T-helper 9 cell (primary cell): ENCODE measurements at places on chromosomes 1 and 21.

DNA sequence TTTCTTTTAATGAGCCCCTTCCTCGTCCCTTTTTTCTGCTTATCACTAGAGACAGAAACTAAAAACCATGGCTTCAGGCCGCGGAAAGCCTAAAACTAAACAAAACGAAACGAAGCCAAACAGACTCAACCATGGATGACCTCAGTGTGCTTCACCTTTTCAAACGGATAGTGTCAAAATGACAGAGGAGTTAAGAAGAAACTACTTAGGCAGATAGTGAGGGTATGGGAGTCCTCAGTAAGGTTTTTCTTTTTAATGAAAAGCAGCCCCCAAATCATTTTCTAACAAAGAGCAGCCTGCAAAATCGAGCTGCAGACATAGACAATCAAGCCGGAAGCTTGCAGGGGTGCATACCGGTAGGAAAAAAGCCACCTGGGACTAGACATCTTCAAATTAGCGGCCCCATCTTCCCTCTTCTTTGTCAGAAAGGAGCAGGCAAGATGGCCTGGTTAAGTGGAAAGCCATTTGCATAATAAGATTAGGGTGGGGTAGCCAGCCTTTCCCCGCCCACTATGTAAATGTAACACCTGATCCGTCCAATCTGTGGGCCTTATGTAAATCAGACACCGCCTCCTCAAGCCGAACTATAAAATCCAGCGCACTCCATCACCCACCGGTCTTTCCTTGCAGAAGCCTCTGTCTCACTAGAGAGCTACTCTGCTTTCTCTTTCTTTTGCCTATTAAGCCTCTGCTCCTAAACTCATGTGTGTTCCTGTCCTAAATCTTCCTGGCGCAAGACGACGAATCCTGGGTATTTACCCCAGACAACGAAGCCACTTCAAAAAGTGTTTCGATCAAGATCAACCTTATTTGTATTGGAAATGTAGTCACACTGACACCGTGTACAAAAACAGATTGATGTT is 6.2 kb upstream of the ERO1B start:
- no peak for DNase-seq

- DNase-seq: no peak
Observed at GRCh38 chr1:158071138-158071537, 77.7 kb downstream of the KIRREL1 start.

- no peak for DNase-seq
Observed at GRCh38 chr1:79617777-79618176, 611.2 kb upstream of the ADGRL4 start.

GRCh38 chr1:228314315-228314657 is 92.3 kb downstream of the TRIM11 start:
- DNase-seq: no peak

- no peak for DNase-seq
Observed at GRCh38 chr1:56644919-56645676, at the start of gene PRKAA2. PRKAA2 (plus strand) TSS chr1:56645314; CDS start chr1:56645388, 74 bp downstream.

DNA sequence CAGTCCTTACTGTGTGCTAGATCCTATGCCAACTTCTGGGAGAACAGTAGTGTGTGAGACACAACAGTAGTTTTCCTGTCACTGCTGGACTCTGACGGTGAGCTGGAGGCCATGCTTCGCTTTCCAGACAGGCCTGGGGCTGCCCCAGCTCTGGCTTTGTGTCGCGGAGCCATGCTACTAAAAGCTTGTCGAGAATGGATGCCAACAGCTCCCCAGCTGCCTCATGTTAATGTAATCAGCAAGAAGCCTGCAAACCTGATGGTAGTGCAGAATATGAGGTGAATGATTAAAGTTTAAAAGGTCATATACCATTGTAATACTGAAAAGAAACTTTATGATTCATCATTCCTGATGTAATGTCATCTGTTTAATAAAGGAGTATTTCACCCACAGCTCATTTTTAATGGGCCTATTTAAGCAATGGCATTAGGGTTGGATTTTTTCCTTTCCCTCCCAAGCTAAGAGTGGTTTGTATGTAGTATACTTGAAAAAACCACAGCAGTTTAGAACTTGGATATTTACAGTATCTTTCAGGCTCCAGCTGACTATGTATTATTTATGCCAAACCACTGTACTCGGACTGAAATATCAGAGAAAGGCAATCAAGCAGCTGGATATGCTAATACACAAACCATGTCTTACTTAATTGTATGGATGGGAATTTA is 343.0 kb downstream of the NUF2 start:
- DNase-seq: no peak

DNA sequence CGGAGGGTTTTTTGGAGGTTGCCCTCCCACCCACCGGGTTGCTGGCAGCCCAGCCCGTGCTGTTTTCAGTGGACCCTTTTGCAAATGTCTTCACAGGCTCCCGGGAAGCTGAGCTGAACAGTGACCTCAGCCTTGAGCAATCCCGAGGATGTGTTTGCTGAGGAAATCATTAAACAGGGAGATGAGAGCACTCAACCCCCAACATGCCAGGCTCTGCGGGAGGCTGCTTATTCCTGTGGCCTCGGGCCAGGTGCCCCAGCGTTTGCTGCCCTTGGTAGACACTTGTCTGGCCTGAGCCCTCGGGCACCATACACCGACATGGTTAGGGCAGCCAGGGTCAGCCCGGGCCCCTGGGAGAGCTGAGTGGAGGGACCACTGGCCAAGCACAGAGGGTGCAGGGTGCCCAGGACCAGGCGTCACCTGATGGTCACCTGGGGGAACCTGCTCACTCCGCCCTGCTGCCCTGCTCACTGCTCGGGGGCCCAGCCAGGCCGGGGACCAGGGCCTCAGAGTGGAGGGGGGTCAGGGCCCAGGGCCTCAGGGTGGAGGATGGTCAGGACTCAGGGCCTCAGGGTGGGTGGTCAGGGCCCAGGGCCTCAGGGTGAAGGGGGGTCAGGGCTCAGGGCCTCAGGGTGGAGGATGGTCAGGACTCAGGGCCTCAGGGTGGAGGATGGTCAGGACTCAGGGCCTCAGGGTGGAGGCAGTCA is 42.5 kb upstream of the POFUT2 start:
- no peak for DNase-seq

DNA sequence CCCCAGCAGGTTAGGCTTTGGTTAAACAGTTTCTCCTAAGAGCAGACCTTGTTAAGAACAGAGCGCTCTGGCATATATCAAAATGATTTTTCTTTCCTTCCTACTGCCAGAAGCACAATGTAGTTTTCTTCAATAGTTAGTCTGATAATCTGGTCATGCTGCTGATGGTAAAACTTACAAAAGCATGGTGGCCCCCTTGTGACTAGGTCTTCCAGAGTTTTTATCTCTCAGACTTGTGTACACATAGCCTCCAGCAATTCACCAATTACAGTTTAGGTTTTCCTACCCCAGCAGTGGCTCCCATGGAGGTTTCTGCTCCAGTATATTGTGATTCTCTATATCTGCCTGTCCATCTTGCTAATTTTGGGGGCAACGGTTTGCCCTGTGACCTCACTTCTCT is 73.3 kb upstream of the DPH5 start:
- DNase-seq: no peak

DNA sequence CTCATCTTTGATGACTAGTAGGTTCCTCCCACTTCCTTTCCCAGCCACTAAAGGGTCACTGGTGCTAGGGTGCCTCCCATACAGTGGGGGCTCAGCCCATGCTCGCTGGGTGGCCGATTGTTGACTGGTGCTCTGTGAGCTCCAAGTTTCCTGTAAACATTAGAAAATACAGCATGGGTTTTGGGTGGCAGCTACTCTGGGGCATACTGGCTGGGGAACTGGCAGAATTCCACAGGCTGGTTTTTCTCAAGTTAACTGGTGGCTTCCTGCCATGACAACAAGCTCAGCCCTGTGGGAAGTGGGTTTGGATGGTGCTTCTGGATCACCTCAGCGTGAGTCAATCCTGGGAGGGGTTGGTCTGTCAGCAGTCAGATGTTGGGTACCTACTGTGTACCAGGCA is 28.7 kb upstream of the CRNN start:
- DNase-seq: no peak

DNA sequence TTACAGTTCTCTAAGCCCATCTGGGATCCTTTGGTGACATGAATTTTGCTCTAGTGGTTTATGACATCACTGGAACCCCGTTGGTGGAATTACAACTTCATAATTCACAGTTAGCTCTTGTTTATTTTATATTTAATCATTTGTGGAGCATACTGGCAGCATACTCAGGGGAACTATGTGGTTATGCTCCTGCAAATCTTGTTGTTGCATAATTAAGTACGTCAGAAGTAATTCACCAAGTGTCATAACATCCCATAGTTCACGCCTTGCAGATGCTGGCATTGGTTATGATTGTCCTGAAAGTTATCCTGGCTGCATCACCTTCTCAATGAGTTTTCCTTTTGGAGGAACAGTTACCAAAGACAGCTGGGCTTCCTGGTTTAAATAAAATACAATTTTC is 16.5 kb downstream of the PRRX1 start:
- DNase-seq: no peak
